ENCODE measurements at places on chromosomes 6 and 20.

GRCh38 chr20:44552950-44553908, 29.1 kb upstream of the PKIG start:
- no peak for DNase-seq

DNA sequence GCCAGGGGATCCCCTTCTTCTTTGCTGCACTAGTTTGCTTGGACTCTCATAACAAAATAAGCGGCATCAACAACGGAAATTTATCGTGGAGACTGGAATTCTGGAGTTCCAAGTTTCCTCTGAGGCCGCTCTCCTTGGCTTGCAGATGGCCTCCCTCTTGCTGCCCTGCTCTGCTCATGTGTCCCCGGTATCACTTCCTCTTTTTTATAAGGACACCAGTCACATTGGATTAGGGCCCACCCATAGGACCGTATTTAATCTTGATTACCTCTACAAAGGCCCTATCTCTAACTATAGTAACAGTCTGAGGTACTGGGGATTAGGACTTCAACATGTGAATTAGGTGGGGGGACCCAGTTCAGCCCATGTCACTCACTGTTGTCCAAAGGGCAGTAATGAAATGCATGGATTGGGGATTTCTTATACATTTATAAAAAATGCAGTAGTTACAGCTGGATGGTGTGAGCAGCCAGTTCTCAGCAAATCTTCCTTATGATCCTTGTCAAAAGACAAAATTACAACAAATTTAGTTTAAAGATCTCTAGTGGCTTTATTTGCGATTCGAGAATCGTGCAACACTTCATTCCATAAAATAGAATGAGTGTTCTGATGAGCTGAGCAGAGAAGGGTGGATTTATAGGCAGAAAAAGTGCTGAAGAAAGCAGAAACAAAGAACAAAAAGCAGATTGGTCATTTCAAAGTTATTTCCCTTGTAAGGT, 59.3 kb upstream of the AKAP12 start:
- DNase-seq, result no peak

DNA sequence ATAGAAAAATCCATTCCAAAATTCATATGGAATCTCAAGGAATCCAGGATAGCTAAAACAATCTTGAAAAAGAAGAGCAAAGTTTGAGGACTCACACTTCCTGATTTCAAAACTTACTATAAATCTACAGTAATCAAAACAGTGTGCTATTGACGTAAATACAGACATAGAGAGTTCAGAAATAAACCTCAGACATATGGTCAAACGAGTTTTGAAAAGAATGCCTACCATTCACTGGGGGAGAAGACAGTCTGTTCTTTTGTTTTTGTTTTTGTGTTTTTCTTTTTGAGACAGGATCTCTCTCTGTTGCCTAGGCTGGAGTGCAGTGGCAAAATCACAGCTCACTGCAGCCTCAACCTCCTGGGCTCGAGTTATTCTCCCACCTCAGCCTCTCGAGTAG, 25.3 kb upstream of the PROKR2 start:
- no peak for DNase-seq

GRCh38 chr6:149031859-149032598, 285.2 kb downstream of the UST start:
- no peak for DNase-seq

DNA sequence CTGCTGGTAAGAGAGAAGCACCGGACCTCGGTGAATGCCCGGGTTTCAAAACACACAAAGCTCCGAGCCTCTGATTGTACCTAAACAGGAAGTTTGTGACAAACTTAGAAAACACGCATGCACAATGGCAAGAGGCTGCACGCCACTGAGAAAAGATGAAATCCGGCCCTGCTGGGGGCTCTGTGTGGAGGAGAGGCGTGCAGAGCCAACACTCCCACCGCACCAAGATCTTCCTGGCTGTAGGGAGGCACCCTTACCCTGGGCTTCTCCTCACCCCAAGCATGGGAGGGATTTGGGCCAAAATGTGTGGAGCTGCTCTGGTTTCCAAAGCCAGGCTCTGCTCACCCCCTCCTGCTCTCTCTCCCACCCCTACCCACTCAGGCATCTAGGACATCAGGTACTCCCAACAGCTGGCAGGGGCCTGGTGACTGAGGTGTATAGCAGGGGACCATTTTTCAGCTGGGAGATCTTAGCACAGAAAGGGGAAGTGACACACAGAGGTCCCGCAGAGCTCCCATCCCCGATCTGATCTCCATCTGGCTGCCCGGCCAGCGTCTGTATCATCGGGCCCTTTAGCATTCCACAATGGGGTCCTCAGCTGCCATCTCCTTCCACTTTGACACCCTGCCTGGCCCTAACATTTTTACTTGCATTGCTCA, 84.2 kb downstream of the TRERF1 start:
- no peak for DNase-seq

DNA sequence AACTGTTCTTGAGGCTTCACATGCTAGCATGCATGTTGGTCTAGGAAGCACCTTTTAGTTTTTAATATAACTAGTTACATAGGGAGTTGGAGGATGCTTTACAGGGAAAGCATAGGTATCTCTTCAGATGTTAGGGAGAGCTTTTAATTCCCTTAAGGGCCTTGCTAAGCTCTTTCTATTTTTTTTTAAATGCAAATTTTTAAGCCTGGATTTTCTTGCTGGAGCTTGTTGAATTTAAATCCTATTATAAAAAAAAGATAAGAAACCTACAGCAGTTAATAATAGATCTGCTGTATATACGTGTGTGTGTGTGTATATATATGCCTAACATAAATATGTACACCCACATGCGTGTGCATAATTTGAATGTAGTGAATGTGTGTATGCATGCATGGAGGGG, 79.0 kb downstream of the FIG4 start:
- DNase-seq, result no peak

- DNase-seq, result no peak
These were observed 9.1 kb downstream of the LBP start for GRCh38 chr20:38355161-38356012.

- no peak for DNase-seq
These were observed 81.7 kb downstream of the QKI start for GRCh38 chr6:163496205-163496604.

DNA sequence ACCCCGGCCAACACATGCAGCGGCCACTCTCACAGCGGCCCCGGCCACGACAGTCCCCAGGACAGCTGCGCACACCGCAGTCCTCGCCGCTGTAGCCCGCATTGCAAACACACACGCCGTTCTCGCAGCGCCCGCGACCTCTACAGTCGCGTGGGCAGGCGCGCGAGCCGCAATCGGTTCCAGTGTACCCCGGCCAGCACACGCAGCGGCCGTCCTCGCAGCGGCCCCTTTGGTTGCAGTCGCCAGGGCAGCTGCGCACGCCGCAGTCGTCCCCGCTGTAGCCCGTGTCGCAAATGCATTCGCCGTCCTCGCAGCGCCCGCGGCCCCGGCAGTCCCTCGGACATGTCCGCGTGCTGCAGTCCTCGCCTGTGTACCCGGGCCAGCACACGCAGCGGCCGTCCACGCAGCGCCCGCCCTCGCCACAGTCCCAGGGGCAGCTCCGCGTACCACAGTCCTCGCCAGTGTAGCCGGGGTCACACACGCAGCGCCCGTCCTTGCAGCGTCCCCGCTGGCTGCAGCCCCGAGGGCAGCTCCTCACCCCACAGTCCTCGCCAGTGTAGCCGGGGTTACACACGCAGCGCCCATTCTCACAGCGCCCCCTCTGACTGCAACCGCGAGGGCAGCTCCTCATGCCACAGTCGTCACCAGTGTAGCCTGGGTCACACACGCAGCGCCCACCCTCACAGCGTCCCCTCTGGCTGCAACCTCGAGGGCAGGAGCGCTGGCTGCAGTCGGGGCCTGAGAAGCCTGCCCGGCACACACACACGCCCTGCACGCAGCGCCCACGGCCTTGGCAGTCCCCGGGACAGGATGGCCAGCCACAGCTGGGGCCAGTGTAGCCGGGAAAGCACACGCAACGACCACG, 12.5 kb downstream of the TNXB start:
- no peak for DNase-seq

DNA sequence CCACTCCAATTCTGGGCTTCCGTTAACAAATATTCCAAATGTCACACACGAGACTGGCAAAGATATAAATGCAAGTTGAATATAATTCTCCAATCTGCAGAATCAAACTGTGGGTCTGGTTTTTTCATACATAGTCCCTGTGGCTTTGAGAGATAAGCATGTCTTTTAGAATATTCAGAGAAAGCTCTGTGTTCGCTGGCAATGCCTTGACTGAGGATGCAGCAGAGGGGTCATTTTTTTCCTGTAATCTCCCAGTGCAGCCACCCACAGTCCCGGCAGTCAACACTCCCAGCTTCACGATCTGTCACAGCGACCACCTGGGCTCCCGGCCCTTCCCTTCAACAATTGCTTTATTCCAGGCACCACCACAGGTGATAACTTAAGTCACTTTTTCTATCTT, 30.5 kb downstream of the MUC22 start:
- no peak for DNase-seq

- DNase-seq, result no peak
These were observed 58.3 kb upstream of the PDE10A start for GRCh38 chr6:165721356-165721755.

DNA sequence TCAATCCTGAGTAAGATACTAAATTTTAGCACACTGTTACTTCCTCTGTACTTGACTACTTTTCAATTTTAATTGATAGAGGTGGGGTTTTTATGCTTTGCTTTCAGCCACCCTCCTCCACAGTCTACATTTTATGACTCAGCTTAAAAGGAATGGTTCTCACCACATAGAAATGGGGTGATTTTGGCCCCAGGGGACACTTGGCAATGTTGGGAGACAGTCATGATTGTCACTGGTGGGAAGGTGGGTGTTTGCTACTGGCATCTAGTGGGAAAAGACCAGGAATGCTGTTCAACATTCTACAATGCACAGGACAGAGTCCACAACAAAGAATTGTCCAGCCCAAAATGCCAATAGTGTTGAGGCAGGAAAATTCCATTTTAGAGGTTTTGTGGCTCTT, 71.3 kb downstream of the PCSK2 start:
- no peak for DNase-seq

GRCh38 chr6:5550631-5551030, 289.3 kb downstream of the FARS2 start:
- DNase-seq, result no peak

DNA sequence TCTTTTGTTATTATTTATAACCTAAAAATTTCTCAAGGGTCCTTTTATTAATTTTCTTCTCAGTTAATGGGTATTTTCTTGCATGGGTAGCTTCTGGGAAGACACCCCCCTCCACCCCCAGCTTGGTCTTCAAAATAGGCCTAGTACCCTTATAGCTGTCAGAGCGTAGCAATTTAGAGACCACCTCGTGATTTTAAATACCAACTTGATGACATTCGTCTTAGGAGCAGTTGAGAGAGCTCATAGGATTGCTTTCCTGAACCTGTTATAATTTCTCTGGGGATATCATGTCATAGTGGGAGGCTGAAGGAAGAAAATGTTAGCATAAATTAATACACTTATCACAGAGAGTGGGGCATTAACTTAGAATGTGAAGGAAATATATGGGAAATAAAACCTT, 83.1 kb upstream of the MLIP start:
- DNase-seq, result no peak

GRCh38 chr6:82006027-82006738, 241.4 kb downstream of the IBTK start:
- no peak for DNase-seq

- no peak for DNase-seq
These were observed 37.4 kb downstream of the TOMM6 start for GRCh38 chr6:41824571-41825569.

- no peak for DNase-seq
These were observed 4.2 kb downstream of the PPP2R5D start for GRCh38 chr6:42988486-42989020.

DNA sequence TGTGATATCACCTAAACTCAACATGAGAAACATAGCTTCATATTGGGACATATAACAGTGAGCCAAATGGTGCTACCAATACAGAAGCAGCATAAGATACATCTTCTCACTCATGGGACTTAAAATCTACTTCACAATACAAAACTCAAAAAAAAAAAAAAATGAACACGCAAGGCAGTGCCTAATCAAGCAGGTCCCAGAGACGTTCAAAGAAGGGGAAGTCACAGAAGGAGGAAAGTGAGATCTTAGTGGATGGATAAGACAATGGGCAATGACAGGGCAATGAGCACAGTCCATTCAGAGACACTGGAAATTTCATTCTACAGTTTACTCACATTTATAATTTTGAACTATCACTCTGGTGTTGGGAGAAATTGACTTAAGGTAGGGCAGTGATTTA, 88.3 kb downstream of the FAM50B start:
- DNase-seq, result no peak

GRCh38 chr6:41256383-41256782, 28.2 kb downstream of the TREML4 start:
- DNase-seq, result no peak

DNA sequence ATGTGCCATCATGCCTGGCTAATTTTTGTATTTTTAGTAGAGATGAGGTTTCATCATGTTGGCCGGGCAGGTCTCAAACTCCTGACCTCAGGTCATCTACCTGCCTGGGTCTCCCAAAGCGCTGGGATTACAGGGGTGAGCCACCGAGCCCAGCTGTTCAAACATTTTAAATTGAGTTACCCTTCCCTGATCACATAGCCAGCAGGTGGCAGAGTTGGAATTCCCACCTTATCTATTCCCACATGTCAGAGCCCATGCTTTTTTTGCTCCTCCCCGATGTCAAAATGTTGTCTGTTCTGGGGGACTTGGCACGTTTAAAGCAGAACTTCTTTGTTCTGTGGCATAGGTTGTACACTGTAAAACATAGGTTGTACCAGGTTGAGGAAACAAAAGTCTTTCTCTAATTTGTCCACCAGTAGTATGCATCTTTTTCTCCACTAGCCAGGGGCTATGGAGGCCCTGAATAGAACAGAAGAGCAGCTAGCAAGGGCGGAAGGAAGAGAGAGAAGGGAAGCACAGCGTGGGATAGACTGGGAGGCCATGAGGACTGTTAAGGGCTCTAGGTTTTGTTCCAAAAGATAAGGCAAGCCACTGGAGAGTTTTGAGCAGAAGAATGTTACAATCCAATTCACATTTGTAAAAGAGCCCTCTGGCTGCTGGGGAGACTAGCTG, 7.3 kb upstream of the LBP start:
- DNase-seq, result no peak

- no peak for DNase-seq
These were observed 59.0 kb upstream of the MRAP2 start for GRCh38 chr6:83974409-83975050.

DNA sequence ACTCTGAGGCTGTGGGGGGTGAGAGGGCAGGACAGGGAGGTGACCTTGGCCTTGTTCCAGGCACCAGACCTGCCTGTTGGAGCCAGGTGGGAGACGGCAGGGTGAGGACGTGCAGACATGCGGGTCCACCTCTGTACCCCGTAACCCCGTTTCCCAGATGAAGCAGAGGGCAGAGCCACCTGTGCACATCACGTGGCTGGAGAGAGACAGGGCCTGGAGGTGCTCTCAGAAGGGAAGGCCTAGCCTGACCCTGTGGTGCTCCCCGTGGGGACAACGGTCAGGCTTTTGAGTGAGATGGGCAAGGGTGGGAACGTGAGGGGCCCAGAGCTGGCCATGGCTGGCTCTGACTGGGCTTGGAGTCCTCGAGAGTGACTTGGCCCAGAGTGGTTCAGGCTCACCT, 6.6 kb downstream of the NTSR1 start:
- peak; percentile 56 for DNase-seq

DNA sequence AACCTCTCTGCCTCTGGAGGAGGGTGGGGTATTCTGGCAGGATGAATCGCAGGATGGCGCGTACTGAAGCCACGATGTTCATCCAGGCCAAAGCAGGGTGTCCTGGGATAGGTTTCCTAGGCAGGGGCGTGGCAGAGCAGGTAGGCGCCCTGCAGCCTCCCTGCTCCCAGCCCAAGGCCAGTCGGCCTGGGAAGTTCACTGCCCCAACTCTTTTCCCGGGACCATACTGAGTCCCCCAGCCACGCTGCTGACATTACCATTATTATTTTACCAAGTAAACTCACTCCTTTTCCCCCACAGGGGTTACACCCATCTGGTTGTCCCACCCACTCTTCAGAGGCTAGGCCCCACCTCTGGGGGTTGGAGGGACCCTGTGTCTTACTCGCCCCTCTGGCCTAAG, 21.8 kb downstream of the SDCBP2 start:
- DNase-seq, result no peak
